ENCODE measurements at places on chromosomes 16 and 17.

DNA sequence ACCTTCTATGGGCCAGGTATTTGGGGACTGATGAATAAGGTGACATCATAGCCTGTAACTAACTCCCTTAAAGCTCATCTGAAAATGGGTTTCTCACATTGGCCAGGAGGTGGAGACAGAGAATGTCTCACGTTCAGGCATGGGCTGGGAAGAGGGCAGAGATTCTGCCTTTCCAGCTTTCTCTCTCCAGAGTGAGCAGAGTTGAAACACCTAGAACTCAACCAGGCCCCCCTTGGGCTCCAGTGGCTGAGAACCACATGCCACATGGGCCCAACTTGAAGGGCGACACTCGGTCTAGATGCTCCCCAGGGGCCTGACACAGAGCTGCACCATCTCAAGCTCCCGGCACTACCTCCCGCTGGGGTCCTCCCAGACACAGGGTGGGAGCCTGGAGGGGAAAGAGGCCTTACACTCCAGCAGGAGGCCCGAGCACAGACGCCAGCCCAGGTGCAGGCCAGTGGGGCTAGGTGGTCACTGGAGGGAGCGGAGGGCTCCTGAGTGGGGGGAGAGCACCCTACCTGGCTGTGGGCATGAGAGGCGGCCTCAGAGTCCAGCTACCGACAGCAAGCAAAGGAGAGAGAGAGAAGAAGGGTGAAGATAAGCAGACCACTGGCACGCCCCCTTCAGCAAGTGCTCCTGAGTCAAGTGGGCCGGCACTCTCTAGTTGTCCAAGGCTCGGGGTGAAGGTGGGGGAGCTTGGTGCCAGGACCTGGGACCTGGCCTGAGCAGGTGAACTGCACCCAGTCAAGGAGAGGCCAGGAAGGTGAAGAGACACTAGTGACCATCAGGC, 55.9 kb downstream of the MYO18A start:
- DNase-seq = no peak

DNA sequence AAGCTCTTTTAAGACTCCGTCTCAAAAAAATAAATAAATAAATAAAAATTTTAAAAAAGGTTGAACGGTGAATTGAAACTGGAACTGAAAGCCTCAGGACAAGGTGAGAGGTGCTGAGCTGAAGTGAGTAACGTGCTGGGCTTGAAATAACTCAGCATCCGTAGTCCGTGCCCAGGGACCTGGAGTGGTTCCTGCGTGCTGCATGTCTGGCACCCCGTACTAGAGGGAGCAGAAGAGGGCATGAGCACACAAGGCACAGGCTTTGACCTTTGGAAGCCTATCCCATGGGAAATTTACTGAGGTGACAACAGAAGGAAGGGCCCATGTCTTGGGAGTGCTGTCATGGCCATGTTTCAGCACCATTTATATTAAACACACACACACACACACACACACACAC, 4.5 kb upstream of the MEIOB start:
- DNase-seq = no peak

- DNase-seq = no peak
These were observed 18.2 kb downstream of the ALOX15B start for GRCh38 chr17:8056976-8057625.

DNA sequence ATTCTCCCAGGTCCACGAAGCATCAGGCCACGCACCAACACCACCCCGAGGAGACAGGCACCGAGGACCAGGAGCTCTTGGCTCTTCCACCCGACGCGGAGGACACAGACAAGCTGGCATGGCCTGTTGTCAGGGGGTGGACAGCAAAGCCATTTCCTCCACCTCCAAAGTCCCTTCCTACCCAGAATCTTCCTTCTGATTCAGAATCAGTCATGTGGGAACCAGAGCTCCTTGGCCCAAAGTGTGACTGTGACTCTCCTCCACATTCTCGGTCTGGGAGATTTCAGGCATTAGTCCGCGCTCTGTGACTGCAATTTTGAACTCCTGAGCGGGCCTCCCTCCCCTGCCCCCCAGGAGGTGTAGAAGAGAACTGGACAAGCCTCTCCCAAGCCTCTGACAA, 9.2 kb downstream of the DNAH17 start:
- DNase-seq = no peak

DNA sequence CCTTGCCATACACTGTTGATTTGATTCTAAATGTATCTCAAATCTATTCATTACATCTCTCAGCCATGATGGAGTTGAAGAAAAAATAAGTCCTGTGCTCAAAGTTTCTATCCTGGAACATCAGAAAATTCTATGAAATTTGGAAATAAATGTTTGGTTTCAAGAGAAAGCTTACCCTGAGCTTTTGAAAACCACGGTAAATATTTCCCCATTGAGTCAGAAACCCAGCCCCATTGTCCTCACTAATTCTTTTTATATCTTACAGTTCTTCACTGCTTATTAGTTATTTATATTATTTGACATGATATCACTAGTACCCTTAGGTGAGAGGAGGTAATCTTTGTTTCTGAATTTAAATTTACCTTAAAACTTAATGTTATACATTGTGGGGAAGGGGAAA, 128.5 kb downstream of the MRTFB start:
- DNase-seq = no peak

DNA sequence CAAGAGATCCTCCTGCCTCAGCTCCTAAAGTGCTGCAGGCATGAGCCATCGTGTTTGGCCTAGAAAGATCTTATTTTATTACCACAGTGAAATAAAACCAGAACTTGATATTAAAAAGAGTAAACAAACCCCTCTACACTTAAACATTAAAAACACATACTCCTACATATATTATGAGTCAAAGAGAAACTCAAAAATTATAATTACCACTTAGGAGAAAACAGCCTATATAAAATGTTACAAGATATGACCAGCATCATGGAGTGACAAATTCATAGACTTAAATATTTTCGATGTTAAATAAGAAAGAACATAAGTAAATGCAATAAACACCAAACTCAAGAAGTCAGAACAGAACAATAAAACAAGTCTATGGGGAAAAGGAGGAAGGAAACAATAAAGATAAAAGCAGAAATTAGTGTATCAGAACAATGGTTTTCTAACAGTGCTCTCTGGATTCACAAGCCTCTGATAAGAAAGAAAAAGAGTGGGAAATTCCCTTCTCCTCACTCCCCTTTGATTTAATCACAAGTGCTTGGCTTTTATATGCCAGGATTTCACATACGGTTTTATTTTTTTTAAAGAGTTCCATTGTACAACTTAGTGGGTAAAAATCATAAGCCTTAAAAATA, 23.0 kb downstream of the SKAP1 start:
- no peak for DNase-seq

GRCh38 chr17:9900044-9900594, 5.0 kb downstream of the RCVRN start:
- DNase-seq = no peak

GRCh38 chr16:53515259-53515658, 12.2 kb upstream of the AKTIP start:
- DNase-seq = no peak

- DNase-seq = no peak
These were observed 62.6 kb downstream of the PLCG2 start for GRCh38 chr16:81841722-81842121.
